ENCODE measurements at places on chromosomes 3 and 15.

DNA sequence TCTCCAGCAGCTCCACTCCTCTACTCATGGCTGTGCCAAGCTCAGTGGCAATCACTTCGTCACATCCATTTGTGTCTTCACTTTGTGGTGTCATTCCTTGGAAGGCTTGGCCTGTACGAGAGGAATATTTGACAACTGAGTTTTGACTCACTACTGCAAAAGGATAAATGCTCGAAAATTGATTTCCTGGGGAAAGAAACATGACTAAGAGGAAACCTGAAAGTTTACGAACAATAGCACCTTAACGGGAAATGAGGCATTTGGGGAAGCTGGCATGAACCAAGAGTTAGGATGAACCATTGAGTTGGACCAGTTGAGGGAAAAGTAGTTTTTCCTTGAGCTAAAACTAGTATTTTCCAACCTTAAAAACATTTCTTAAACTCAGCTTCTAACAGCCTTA lies 74.2 kb upstream of the ABHD17C start:
- no peak for DNase-seq

- DNase-seq: no peak
These were observed 648.3 kb upstream of the CFAP20DC start for GRCh38 chr3:59698091-59698490.

DNA sequence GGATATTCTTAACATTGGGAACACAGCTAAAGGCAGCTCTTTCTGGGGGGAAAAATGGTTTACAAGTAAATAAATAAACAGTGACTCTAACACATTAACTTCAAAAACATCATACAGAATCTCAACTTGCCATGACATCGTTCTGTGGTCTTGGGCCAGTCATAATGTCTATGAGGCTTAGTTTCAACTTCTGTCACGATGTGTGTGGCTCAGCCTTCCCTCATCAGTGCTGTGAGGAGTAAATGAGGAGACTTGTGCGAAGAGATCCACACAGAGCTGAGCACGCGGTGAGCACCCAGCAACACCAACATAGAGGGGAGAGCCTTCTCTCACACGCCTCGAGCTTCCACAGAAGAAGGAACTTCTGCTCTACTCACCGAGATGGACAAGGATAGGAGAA lies 49.0 kb downstream of the DZIP1L start:
- DNase-seq: no peak

- no peak for DNase-seq
These were observed 289.5 kb downstream of the NEK10 start for GRCh38 chr3:27079427-27080257.

DNA sequence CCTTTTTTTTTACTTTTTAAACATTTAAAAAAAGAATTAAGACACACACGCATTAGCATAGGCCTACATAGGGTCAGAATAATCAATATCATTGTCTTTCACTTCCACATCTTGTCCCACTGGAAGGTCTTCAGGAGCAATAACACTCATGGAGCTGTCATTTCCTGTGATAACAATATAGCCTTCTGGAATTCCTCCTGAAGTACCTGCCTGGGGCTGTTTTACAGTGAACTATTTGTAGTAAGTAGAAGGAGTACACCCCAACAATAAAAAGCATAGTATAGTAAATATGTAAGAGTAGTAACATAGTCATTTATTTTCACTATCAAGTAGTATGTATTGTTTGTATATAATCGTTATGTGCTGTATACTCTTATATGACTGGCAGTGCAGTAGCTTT lies 19.5 kb upstream of the CLDN18 start:
- DNase-seq: no peak

- DNase-seq: no peak
These were observed 41.5 kb downstream of the DLG1 start for GRCh38 chr3:197256836-197257444.

GRCh38 chr15:57609805-57610529 lies 18.3 kb downstream of the MYZAP start:
- DNase-seq: peak; percentile 83

DNA sequence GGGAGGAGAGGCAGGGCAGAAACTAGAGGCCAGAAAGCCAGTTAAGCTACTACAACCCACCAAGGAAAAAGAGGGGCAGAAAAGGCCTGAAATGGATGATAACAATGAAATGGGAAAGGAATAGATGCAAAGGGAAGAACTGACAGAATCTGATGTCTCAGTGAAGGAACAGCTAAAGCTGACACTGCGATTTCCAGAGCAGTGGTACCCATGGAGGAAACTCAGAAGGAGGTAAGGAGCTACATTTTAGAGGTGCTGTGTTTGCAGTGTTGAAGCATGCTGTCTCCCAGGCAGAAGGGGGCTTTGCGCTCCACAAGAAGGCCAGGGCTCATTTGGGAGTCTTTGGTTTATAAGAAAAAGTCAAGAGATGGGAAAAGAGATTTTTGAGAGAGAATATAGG lies 38.0 kb downstream of the ZBTB38 start:
- no peak for DNase-seq

DNA sequence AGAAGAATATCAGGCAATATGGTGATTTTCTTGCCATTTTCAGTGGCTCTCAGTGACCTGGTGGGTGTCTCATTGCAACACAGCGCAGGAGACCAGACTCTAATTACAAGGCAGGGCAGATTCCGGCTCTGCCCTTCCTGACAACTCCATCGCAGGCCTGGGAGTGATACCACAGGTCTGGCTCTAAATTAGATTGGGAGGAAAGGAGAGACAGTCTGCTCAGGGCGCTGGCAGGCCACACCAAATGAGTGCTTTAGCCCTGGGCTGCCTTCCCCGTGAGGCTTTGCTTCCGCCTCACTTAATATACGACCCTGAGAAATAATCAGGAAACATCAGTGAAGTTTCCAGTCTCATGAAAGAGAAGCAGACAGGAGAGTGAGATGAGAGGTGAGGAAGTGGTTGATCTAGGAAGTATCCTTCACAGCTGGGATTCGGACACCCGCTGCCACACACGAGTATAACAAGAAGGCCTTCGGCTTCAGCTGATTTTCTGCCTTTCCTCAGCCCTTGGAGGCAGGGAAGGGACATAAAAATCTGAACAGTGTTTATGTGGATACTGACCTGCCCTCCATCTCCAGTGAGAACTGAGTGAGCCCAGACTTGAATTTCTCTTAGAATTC lies 73.7 kb upstream of the PROK2 start:
- DNase-seq: no peak

DNA sequence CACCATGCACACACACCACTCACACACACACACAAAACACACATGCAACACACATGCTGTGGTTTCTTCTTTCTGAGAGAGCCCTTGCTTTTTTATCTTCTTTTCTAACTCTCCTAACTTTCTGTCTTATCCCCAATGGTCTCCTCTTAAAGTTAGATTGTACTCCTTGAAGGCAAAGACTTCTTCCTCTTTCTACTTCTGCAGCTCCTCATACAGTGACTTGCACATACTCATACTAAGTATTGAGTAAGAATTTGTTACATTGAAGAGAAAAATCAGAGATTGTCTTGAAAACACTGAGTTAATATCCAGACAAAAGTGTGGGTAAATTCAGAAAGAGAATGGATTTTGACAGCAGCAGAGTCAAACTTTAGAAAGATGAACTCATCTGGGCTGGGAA lies 64.4 kb downstream of the GTPBP8 start:
- no peak for DNase-seq

GRCh38 chr15:39140060-39140604 lies 440.7 kb upstream of the THBS1 start:
- no peak for DNase-seq

- DNase-seq: no peak
These were observed 38.3 kb downstream of the WHAMM start for GRCh38 chr15:82847703-82848102.

DNA sequence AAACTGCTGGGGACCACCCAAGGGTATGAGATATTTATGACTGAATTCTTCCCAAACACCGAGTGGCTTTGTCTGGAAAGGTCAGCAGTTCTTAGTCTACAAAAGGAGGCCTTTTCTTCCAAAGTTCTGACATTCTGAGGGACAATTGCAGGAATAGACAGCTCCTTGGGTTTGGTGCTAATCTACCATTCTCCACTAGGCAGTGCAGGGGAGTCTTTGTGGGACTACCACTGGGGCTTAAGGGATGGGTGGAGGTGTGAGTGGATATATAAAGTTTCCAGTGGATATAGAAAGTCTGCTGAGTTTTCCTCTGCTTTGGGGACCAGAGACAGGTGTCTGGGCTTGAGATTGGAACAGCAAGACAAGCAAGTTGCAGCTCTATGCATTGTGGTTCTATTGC lies 62.7 kb downstream of the EXOG start:
- no peak for DNase-seq

- DNase-seq: no peak
These were observed 26.0 kb upstream of the SEC62 start for GRCh38 chr3:169940470-169941181.

GRCh38 chr3:68699541-68699940 lies 232.8 kb downstream of the TAFA4 start:
- no peak for DNase-seq

GRCh38 chr15:41566121-41566885 lies 7.3 kb downstream of the TYRO3 start:
- DNase-seq: no peak

DNA sequence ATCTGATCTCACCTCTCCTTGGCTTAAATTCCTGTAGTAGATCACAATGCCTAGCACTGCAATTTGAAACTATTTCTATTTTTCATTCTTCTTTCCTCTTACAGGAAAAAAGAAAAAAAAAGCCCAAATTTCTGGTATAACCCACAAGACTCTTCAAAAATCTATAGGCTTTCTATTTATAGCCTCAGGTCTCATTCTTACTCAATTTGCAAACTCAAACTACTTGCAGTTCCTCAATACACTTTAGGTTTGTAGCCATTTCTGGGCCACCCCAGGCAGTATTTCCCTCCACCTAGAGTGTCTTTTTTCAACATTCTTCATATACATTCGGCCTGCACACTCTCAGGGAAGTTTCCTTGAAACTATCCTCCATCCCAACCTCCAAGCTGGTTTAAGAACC lies 169.0 kb downstream of the TBC1D5 start:
- no peak for DNase-seq

DNA sequence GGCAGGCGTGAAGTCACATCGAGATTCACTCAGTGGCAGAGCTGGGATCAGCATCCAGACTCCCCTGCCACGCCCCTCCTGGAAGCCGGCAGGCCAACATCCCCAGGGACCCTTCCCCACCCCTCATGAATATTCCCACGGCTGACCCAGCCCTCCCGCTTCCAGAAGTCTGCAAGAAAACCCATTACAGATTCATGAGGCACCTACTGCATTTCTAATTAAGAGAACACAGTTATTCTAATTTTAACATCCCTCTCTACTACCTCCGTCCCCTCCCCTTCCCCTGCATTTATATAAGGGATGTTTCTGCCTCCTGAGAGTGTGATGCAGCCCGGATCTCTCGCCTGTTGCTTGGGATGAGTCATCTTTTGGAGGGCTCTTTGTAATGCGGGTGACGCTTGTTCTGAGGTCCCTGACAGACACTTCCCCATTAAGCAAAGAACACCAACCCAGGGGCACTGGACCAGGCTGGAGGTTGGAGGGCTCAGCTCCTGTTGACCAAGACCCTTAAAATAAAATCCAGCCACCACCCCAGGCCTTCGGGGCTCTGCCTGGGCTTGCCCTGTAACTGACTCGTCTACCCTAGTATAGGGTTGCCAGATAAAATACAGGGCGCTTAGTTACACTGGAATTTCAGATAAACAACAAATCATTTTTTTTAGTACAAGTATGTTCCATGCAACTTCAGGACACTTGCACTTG lies 118.7 kb downstream of the NUP210 start:
- no peak for DNase-seq

- peak; percentile 35 for DNase-seq
These were observed 36.9 kb downstream of the ZXDC start for GRCh38 chr3:126438746-126439145.

- DNase-seq: peak; percentile 73
These were observed 83.8 kb downstream of the ASB7 start for GRCh38 chr15:100686021-100686724.

GRCh38 chr3:77546246-77546645 lies 506.3 kb downstream of the ROBO2 start:
- DNase-seq: no peak

GRCh38 chr15:58438956-58439355 lies 7.2 kb downstream of the LIPC start:
- no peak for DNase-seq

- no peak for DNase-seq
These were observed 155.1 kb upstream of the CNTN4 start for GRCh38 chr3:1943395-1944118.

GRCh38 chr3:12681089-12681942 lies 17.4 kb upstream of the RAF1 start:
- DNase-seq: no peak

DNA sequence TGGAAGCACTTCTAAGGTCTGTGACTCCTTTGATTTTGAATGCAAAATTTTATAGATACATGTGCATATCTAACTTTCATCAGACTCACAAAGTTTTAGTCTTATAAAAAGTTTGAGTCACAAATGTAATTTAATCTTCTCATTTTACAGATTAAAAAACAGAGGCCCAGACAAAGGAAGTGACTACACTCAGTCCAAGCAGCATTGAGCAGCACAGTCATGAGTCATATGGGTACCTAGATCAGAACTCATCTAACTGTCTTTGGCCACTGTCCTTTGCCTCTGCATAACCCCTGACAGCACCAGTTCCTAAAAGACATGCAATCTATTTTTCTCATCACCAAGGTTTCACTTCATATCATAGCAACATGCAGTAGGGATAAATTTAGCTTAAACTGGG lies 210.7 kb upstream of the KCNH8 start:
- DNase-seq: no peak

GRCh38 chr3:46948830-46949671 lies 27.5 kb downstream of the CCDC12 start:
- DNase-seq: no peak

GRCh38 chr3:172371544-172371943 lies 76.7 kb downstream of the GHSR start:
- no peak for DNase-seq

DNA sequence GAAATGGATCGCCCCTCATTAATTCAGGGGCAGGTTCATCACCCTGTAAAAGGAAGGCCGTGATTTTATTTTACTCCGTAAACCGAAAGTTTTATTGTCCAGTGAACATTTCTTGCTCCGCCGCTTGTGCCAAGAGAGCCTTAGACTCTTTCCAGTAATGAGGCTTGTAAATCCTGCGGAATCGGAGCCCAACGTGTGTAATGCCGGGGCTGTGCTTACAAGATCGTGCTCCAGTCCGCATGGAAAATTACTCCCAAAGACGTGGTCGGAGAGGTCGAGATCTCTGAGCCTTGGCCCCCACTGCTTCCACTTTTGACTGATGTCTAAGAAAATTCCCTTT lies 649 bp upstream of the PLOD2 start:
- no peak for DNase-seq

DNA sequence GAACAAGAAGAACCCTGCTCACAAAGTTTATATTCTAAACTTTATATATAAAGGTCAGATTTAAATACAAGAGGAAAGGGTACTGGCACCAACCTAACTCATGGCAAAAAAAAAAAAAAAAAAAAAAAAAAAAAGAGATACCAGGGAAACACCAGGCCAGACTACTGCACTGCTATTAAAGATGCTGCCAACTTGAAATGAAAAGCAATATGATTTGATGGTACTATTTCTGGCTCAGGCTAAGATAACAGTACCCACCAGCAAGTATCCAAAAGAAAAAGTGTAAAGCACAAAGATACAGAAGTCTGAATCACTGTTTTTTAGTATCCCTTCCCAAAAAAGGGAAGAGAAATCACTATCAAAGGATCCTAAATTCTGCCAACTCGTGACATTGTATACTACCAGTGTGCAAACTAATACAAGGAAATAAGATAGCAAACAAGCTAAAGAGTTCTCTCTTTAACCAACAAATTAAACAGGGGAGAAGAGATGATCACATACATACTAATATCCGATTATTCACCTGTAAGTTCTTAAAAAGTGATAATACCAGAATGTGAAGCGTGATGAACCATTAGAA lies 28.4 kb downstream of the PEAK1 start:
- DNase-seq: no peak

Measured in Right ventricle myocardium inferior (tissue), 1 donor.